Endodermal cell (in vitro differentiated cells): ENCODE measurements at places on chromosomes 3 and 15. TPM values are rescaled to one million over a fixed set of nuclear protein-coding genes. Genes with fewer than 3 reads are reported as not detected.

RTP3 gene
- not detected in 2 replicates for total RNA-seq

SLC12A6 gene
- total RNA-seq = 18.2 and 19.2 TPM in 2 replicates

LYSMD2 gene
- 0.32 to 0.80 TPM (median 0.40 TPM) in 3 replicates for total RNA-seq

DUOXA2 gene
- 2.3 TPM in 1 of 3 replicates, not detected in the others for total RNA-seq

THSD4 gene
- 3.5 to 5.4 TPM (median 4.6 TPM) in 3 replicates for total RNA-seq

CPN2 gene
- total RNA-seq = not detected in 3 replicates

BHLHE40 gene
- total RNA-seq = 2.6 to 232 TPM (median 2.8 TPM) in 3 replicates

SLC12A1 gene
- not detected in 3 replicates for total RNA-seq

GLDN gene
- 1.1 to 1.7 TPM (median 1.3 TPM) in 3 replicates for total RNA-seq

TTBK2 gene
- total RNA-seq = 15.5 and 17.9 TPM in 2 replicates

DUOX2 gene
- total RNA-seq = 0.11 TPM in 1 of 2 replicates, not detected in the other

DPPA4 gene
- total RNA-seq = 117 to 154 TPM (median 132 TPM) in 3 replicates

TPRG1 gene
- 0.38 to 0.88 TPM (median 0.69 TPM) in 3 replicates for total RNA-seq

DNA sequence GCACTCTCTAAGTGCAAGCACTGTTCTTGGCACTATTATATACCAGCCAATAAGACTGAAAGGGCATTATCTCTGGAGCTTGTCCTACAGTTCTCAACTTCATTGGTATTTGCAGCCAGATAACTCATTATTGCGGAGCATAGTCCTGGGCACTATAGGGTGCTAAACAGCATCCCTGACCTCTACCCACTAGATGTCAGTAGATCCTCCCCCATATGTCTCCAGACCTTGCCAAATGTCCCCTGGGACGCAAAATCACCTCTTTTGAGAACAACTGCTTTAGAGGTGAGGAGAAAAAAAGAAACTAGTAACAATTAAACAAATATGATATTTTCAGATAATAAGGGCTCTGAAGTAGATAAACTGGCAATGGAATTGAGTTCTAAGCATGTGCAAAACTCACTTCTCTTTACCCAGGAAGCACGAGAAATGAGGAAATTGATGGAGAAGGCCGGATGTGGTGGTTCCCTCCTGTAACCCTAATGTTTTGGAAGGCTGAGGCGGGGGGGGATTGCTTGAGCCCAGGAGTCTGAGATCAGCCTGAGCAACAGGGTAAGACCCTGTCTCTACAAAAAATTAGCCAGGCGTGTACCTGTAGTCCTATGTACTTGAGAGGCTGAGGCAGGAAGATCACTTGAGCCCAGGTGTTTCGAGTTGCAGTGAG, 61.4 kb downstream of the FRMD4B start:
- peak; percentile 62 for DNase-seq

DNA sequence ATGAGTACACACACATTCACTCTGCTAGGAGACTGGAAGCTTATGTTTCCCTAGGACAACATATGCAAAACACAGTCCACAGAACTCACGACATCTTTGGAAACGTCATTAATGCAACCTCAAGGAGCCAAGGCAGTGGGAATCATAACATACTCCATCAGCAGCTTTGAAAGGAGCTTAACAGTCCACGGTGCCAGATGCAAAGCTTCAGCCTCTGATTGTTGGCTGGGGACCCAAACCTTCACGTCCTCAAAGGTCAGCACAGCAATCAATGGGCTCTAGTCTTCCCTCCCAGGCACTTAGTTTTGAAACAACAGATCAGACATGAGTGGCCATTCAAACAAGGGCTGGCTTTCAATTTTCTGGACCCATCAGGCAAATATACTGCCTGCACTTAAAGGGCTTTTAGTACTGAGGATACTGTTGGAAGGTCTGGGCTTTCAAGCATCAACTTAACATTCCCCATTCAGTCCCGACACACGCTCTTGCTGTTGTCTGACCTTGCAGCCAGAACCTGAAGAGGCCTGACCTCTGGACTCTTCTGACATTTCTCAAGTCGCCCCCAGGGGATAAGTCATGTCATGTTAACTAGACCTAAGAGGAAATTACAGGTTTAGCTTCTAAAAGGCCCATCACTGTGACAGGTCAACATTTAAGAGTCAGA, 223.0 kb downstream of the PDZRN3 start:
- no peak for DNase-seq

GRCh38 chr3:16374047-16374934, 109.3 kb downstream of the OXNAD1 start:
- DNase-seq = no peak

GRCh38 chr15:51828621-51829375, 655 bp upstream of the TMOD3 start:
- no peak for DNase-seq

DNA sequence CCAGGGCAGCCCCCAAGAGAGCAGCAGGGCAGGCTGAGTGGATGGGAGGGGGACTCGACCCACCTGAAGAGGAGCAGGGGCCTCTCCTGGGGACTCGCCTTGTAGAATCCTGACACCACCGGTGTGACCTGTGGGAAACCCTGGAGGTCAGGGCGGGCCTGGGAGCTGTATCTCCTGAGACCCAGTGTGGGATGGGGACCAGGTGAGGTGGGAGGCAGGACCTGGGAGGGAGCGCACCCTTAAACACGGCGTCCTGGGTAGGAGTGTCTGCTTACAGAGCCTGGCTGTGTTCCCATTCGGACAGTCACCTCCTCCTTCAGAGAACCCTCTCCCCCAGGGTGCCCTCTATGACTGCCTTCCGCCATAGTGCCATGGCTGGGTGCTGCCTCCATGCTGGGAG, 27.1 kb downstream of the C15orf39 start:
- no peak for DNase-seq

DNA sequence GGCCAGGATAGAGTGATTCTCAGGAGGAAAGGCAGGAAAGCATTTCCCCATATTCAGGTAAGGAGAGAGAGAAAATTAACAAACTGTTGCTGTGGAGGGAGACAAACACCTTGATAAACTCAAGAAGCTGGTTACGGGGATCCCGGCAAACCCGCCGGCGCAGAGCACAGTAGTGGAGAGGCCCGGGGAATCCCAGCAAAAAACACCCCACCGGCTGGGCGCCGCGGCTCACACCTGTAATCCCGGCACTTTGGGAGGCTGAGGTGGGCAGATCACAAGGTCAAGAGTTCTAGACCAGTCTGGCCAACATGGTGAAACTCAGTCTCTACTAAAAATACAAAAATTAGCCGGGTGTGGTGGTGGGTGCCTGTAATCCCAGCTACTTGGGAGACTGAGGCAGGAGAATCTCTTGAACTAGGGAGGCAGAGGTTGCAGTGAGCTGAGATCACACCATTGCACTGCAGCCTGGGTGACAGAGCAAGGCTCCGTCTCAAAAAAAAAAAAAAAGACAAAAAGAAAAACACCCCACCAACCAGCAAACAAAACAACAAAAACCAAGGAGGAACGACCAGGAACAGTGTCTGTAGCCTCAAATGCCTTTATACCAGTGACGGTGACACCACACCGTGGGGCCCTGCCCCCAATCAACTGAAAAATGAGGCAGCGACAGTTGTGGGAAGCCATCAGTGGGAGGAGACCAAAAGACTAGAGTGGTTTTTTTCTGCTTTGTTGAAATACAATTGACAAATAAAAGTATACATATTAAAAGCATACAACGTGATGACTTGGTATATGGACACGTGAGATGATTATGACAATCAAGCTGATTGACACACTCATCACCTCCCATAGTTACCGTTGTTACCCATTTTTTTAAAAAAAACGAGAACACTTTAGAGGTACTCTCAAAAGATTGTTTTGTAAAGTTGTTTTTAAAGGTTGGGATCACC, 40.2 kb upstream of the IDH2 start:
- no peak for DNase-seq

GRCh38 chr3:147392625-147392946, 13.8 kb downstream of the ZIC4 start:
- no peak for DNase-seq

GRCh38 chr3:101939361-101940049, 90.2 kb downstream of the NFKBIZ start:
- no peak for DNase-seq

DNA sequence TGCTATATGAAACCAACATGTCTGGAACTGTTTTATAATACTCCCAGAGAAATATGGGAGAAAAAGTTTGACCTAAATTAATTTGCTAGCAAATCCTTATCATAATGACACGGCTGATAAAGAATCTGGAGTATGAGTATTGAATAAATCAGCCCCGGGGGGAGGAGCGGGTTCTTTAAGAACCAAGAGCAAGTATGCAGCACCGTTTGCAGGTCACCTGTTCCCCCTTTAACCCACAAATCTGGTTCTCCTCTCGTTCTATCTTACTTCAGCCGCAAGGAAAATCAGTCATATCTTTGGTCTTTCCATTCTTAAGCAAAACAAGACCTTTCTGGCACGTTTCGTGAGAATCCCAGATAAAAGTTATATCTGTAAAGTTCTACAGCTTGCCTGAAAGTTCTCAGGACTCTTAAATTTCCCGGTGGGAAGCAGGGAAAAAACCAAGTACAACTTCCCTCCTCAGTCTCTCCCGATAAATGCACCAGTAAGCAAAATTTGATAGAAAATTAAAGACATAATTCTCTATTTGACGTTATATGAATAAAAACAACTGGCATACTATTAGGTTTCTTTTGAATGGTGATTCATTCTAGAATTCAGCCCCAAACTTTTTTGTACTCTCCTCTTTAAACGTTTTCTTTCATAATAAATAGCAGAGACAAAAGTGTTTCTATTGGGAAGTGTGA, 348.6 kb downstream of the ZBBX start:
- no peak for DNase-seq

GRCh38 chr3:42179110-42179725, 86.8 kb downstream of the CCK start:
- peak; percentile 74 for DNase-seq

GRCh38 chr3:40574661-40575060, 49.9 kb downstream of the ZNF621 start:
- no peak for DNase-seq

GRCh38 chr15:74505837-74506514, 35.0 kb upstream of the ARID3B start:
- no peak for DNase-seq

DNA sequence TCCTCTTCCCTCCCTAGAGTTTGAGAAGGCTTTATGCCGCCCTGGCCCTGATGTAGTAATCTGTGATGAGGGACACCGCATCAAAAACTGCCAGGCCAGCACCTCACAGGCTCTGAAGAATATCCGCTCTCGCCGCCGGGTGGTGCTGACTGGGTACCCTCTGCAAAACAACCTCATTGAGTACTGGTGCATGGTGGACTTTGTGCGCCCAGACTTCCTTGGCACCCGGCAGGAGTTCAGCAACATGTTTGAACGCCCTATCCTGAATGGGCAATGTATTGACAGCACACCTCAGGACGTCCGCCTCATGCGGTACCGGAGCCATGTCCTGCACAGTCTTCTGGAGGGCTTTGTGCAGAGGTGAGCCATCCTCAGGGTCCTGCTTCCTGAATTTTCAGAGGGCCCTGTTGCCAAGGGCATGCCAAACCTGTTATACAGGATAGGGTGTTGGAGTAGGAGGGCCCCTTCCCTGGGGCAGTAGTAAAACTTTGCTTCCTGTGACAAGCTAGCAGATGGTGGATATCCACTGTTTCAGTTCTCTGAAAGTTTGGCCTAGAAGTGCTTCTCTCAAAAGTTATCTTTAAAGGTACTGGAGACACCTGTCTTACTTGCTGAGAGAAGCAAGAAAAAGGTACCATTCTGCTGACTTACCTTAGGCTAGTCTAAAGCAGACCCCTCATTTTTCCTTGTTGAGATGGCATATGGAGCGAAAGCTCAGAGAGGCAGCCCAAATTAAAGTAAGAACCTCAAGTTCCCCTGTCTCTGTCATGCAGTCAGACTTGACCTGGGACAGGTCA, 33.7 kb upstream of the TEX264 start:
- no peak for DNase-seq

DNA sequence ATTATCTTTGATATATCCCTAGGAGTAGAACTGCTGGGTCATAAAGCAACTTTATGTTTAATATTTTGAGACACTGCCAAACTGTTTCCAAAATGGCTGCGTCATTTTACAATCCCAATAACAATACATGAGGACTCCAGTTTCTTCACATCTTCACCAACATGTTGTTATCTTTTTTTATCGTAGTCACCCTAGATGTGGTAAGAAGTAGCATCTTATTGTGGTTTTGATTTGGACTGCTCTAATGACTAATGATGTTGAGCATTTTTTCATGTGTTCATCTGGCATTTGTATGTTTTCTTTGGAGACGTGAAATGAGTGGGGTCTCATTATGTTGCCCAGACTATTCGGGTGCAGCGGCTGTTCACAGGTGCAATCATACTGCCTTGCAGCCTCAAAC, 83.8 kb downstream of the MAP4 start:
- no peak for DNase-seq

- no peak for DNase-seq
These were observed 61.6 kb downstream of the TMEM39A start for GRCh38 chr3:119401503-119402440.

DNA sequence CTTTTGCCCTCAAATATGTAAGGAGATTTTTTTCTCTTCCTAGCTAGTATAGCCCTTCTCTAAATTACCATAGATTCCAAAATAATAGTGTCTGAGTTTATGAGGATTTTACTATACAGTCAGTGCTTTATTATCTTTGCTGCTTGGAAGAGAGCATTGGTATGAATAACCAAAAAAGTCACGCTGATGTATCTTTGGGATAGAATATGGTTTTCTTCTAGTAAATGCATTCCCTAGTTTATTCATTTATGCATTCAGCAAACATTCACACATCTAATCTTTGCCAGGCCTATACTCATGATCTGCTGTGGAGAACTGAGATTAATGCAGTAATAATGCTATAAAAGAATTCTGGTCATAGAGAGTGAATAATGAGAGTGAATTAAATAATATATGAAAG, 225.3 kb upstream of the GOLGA6L4 start:
- no peak for DNase-seq

DNA sequence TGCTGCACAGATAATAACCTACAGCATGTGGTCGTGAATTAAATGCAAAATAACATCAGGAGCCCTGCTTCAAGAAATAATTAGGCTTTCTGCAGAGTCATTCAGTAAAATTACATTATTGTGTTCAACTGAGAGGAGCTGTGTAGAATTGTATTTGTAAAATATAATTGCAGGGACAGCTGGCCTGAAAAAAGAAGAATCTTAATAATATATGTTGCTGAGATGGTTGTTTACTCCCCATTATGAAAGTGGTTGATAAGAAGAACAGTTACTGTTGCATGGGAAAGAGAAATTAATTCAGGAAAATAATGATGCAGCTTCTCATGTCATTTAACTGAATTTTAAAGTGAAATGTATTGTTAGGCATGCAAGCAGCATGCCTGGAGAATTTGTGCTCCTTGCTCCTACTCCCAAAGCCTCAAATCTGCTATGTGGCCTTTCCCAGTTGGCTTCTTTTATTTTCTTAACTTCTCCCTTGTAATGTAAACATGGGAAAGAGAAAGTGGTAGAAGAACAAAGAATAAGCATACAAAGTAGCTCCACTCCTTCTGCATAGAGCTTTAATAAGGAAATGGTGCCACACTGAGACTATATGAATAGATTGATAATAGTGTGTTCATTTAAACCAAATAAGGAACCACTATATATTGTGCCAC, 100.1 kb downstream of the VGLL3 start:
- DNase-seq = no peak

- DNase-seq = no peak
These were observed 36.6 kb upstream of the CHL1 start for GRCh38 chr3:159974-160373.

DNA sequence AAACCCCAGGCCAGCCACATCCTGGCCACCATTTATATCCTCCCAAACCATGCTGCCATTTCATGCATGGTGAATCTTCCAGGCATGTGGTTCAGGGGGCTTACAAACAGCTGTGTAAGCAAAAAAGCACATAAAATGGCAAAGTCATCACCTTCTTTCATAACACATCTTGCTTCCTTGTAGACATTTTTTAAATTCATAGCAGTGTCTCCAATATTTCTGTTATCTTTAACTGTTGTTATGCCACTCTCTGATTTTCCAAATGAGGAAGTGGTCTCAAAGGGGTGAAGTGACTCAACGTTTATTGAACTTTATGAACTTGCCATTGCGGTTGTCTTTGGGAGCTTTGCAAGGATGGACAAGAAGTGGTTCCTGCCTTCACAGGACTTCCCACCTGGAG, 264.4 kb downstream of the MEX3B start:
- DNase-seq = no peak
